ENCODE measurements at places on chromosomes 4 and X.

- DNase-seq: no peak
These were observed 325.9 kb upstream of the PABPC5 start for GRCh38 chrX:91108761-91109160.

DNA sequence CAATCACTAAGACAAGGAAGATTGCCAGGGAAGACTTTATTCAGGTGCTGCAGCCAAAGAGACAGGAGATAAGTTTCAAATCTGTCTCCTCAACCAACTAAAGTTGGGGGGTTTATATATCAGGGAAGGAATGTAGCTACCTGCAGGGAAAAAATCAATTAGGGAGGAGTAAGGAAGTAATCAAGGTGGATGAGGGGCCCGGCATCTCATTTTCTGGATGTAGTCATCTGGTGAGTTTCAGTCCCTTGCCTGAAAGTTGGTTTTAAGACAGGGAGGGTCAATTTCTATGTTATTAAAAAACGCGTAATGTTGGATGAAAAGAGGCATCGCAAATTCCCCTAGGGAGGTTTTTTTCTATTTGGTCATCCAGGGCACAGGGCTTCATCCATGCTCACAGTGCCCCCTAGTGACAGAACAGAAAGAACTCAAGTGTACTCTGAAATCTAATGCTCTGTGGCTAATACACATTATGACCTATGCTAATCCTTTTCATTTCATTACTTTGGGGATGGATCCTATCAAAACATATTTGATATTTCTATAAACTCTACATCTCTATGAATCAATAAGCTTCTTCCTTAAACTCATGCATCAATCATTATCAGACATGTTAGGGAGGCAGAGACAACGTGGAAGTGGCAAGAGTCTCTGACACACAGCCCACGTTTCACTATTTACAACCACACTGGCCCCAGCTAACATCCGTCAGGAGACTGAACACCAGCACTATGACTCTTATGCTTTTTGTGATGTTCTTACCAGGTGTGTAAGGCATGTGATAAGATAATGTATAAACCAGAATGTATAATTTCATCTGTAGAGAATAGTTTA, 1577.0 kb upstream of the TENM3 start:
- DNase-seq: no peak

- no peak for DNase-seq
These were observed 26.3 kb upstream of the UCP1 start for GRCh38 chr4:140595065-140595464.

DNA sequence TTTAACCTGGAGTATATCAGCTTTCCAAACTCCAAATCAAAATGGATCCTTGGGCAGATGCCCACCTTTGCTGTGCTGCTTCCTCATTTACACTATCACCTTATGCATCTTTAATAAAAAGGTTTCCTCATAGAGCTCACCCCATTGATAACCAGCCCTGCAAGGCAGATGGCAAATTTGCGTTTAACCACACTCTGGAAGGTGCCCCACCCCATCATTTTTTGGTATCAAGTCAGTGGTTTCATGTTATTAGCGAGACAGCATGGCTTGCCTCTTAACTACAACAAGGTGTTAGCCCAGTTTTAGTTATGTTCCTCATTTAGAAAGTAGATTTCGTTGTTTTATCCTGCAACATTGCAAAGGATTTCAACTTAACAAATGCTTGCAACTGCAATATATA, 214.0 kb upstream of the WDFY3 start:
- no peak for DNase-seq

- no peak for DNase-seq
These were observed 111.0 kb downstream of the MID1 start for GRCh38 chrX:10509397-10509796.

DNA sequence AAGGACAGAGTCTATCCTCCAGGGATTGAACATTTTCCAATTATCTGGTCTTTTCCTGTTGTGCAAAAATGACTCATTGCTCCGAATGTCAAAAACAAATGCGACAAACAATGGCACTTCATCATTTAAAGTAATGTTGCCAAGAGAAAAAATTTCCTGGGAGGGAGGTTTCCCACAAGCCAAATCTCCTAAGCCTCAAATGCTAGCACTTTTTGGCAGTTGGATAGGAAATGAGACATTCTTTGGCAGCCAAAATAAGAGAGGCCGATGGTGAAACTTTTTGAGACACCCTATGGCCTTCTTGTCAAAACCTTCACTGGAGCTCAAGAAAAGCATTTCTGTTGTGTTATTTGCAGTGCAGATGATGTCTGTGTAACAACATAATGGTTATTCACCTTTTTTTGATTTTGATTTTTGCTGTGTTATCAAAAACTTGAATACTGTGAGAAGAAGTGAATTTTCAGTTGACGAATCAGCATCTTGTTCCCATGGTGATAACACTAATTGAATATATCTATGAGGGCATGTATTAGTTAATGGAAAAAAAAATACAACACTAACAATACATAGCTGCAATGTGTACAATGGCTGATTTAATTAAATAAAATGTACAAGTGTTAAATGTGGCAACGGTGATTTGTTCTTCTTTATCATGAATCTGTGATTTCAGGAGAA, 333.8 kb downstream of the ANK2 start:
- no peak for DNase-seq

DNA sequence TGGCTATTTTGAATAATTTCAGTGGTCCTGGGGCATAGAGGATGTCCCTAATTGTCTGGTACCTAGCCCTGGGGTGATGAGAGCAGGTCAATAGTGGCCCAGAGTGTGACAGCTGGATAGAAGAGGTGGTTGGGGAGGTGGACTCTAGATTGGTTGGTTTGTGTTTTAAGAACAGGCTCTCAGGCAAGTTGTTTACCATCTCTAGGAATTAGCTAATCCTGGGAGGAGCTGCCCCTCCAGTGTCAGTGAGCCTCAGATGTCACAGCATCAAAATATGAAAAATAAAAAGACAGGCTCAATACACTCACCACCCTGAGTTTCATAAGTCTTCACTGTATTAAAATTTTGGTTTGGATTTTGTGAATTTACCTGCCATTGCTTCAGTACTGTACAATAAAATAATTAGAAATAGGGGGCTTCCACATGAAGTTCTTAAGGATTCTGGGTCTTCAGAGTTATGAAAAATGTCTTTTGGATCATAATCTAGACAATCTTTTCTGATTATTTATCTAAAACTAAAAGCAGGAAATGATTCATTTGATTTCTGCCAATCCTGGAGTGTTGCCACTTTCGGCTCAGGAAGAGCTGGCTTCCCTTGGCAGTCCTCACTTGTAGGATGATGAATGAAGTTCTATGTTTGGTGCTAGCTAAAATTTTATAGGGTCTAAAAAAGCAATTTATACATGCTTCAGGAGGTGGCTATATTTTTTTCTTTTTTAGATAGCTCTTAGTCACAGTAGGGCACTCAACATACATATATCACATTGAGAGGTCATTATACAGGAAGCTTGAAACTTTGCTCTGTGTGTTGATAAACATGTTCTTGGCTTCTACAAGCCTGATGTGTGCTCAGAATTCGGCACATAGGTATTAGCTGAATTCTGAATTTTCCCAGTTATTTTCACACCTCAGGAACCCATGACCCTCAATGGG, 395.1 kb downstream of the RAB28 start:
- no peak for DNase-seq

DNA sequence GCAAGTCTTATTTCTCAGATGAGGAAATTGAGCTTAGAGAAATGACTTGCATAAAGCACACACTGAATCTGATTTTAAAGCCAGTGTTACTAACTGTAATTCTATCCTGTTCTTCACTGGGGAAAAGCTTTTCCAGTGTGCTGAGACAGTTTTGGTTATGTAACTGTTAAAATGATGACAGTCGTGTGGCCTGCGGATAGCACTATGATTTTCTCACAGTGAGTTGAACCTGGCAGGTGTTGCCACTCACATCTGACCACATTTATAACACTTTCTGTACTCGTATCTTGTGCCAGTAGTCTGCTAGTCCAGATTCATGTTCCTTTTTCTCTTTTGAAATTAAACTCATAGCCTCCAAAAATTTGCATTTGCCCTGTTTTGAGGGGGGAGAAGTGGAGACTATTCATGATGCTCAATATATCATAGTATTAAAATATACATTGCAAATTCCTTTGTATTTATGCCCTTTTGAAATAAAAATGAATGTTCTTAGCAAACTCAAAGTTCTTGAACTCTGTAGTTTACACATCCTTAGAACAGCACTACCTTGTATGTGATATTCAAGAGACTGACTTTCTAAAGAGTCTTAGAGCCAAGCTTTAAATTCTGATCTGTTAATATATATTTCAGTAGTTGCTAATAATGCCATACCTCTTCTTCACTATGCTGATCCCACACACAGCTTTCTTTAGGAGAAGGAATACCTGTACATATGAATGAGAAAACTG, 132.3 kb downstream of the PDLIM5 start:
- no peak for DNase-seq

DNA sequence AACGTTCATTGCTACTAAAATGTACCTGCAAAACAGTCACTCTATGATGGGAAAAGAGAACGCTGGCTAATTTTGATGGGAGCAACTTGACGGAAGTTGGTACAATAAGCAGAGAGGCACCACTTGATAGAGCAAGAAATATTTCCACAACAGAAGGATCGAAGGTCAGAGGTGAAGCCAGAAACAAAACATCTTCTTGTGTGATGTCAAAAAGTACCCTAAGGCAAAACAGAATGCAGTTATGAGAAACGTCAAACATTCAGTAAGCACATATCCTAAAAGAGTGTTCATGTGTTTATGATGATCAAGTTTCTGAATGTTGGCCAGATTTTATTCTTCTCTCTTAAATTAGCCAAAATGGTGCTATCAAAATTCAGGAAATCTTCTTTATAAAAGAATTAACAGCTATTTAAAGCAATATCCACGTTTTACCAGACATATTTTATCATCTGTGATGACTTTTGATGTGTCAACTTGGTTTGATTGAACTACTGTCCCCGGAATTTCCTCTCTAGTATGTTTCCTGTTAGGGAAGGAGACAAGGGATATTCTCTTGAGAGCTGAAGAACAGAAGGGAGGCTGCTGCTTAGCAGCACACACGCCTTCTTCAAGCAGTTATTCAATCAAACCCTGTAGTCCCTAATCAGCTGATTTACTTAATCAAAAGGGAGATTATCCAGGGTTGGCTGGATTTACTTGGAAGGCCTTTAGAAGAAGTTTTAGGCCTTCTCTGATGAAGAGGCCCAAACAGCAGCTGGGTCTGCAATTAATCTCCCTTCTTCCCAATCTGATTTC, 15.7 kb downstream of the AASDH start:
- no peak for DNase-seq

- DNase-seq: no peak
These were observed 22.9 kb upstream of the FAT1 start for GRCh38 chr4:186746581-186746980.

GRCh38 chr4:47075919-47076318, 44.6 kb downstream of the GABRB1 start:
- no peak for DNase-seq

GRCh38 chr4:21649391-21650090, 299.0 kb downstream of the KCNIP4 start:
- DNase-seq: no peak

DNA sequence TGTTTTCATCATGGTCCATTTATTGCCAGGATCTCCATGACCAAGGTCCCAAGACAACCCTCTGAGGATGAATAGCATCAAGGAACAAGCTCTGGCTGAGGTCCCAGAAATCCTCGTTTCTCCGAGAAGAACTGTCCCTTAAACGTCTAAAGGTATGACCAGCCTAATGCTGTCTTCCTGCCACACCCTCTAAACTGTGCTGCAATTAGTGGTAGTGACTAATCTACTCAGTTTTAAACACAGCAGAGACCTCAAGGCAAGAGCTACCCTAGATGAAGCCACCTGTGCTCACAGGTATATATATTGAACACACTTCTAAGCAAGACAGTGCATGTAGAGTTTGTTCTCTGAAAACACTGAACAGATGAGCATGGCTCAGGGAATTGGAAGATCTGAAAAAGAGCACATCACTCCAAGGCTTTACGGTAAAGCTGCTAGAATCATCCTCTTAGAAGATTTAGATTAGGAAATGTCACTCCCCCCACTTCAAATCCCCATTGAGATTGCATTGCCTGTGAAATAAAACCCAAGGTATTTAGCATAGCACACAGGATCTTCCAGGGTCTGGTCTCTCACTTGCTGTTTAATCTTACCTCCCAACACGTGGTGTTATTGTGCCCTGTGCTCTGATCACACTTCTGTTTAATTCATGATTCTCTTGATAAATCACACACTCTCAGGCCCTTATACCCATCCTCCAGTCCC, 173.9 kb upstream of the VCX3A start:
- DNase-seq: no peak

GRCh38 chrX:72001471-72001870, 90.8 kb downstream of the NHSL2 start:
- DNase-seq: no peak

DNA sequence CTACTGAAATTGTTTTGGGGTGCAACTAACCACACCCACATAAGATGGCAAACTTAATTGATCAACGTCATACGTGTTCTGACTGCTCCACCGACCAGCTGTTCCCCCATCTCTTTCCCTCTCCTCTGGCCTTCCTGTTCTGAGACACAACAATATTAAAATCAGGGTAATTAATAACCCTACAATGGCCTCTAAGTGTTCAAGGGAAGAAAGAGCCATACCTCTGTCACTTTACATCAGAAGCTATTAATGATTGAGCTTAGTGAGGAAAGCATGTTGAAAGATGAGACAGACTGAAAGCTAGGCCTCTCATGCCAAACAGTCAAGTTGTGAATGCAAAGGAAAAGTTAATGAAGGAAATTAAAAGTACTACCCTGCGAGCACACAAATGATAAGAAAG, 173.9 kb upstream of the FTHL17 start:
- DNase-seq: no peak

DNA sequence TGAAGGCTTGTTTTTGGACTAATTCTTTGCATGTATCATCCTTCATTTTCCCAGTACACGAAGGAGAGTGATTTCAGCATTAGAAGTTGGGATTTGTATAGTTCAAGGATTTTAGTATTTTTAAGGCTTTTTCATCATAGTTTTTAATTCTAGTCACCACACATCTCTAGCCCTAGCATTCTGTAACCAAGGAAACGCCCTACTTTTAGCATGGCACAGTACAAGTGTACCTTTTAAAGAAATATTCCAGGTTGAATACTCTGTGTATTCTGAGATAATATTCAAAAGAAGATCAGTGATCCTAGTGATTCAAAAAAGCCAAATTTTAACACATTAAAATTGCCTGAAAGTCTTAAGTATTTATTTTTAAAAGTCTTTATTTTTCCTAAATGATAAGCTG, 150.5 kb downstream of the RAP1GDS1 start:
- no peak for DNase-seq

DNA sequence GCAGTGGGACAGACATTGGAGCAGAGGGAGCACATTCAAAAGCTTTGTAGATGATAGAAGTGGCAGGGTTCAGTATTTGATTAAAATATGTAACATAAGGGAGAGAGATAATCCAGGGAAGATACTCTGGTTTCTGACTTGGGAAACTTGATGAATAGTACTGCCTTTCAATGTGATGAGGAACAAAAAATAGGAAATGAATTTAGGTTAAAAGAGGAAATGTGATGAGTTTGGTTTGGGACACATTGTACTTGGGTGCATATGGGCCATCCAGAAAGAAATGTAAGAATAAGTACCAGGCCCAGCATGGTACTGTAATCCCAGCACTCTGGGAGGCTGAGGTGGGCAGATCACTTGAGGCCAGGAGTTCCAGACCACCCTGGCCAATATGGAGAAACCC, 20.9 kb upstream of the NDNF start:
- no peak for DNase-seq
